ENCODE measurements at places on chromosomes 13 and 19. TPM values are rescaled to one million over a fixed set of nuclear protein-coding genes. Genes with fewer than 3 reads are reported as not detected.

SOX1 gene
- total RNA-seq = 4.4 TPM

GRCh38 chr13:30743319-30744055 is 8.1 kb downstream of the ALOX5AP start:
- peak overlapping the region; percentile 71 for H3K27ac ChIP-seq
- H3K27me3 ChIP-seq = no peaks in the 10 kb centered on the region

GRCh38 chr19:2037651-2038255 is 13.3 kb downstream of the MKNK2 start:
- H3K27me3 ChIP-seq = no peaks in the 10 kb centered on the region
- H3K4me3 ChIP-seq = no peak overlapping the region
- H3K36me3 ChIP-seq = peaks cover 19% of the 10 kb centered on the region
- peak; percentile 6 for DNase-seq
- peaks cover 16% of the 10 kb centered on the region for H3K4me1 ChIP-seq
- peak overlapping the region; percentile 100 for H3K27ac ChIP-seq

- no peak for DNase-seq
- H3K27ac ChIP-seq = no peak overlapping the region
- no peaks in the 10 kb centered on the region for H3K27me3 ChIP-seq
- no peak overlapping the region for H3K4me3 ChIP-seq
These were observed 1230.3 kb downstream of the DIAPH3 start for GRCh38 chr13:58933475-58933874.

ISOC2 gene
- 117 TPM for total RNA-seq

FSD1 gene
- total RNA-seq = not detected

MEDAG gene
- total RNA-seq = 13.0 TPM

DNA sequence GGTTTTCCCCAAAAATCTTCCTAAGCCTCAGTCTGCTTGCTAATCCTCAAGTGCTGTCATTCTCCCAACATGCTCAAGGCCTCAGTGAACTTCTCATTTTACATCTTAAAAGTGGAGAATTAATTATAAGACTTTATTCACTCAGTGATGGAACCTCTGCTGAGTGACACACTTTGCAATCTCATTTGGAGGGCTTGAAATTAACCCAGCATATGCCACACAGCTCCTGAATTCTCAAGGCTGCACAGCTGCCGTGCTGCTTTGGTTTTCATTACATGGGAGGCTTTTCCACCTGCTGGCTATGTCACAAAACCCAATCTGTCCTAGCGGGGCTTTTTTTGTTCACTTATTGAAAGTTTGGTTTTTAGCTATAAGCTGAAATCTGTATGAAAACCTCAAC is 28.3 kb upstream of the SERPINE3 start:
- H3K36me3 ChIP-seq = no peaks in the 10 kb centered on the region
- H3K4me3 ChIP-seq = no peak overlapping the region
- H3K27ac ChIP-seq = no peak overlapping the region
- H3K27me3 ChIP-seq = no peaks in the 10 kb centered on the region

GRCh38 chr19:3274942-3275582 is 50.6 kb downstream of the CELF5 start:
- H3K36me3 ChIP-seq = no peaks in the 10 kb centered on the region
- H3K27ac ChIP-seq = no peak overlapping the region
- peaks cover 13% of the 10 kb centered on the region for H3K27me3 ChIP-seq
- H3K4me1 ChIP-seq = no peaks in the 10 kb centered on the region

GRCh38 chr13:36131222-36131930 is at the start of gene DCLK1:
Gene DCLK1, minus strand, starts transcription at chr13:36131382.
- H3K27ac ChIP-seq = no peak within 1 kb of the TSS
- H3K4me3 ChIP-seq = peak within 1 kb of the TSS; percentile 50
- H3K27me3 ChIP-seq = no peaks in the 10 kb centered on the region
- no peaks in the 10 kb centered on the region for H3K36me3 ChIP-seq
- DNase-seq = peak; percentile 7

- DNase-seq = no peak
- no peaks in the 10 kb centered on the region for H3K4me1 ChIP-seq
- no peak overlapping the region for H3K4me3 ChIP-seq
- H3K27me3 ChIP-seq = no peaks in the 10 kb centered on the region
- H3K36me3 ChIP-seq = no peaks in the 10 kb centered on the region
These were observed 206.5 kb downstream of the TEX29 start for GRCh38 chr13:111526922-111527321.

TRPC4 gene
- 2.4 TPM for total RNA-seq

DNA sequence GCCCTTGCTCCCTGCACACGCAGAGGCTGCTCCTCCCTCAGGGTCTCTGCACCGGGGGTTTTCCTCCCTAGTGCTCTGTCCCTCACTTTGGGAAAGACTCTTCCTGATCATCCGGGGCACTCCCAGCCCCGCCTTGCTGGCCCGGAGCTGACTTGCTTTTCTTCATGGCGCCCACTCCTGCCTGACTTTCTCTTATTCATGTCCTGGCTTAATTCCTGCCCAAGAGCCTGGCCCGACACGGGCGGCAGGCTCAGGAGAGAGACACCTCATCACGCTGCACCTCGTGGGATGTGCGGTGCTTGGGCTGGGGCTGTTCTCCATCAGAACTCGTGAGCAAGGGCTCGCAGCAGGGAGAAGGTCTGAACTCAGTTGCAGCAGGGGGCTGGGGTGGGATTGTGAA is 11.8 kb upstream of the PLA2G4C start:
- DNase-seq = no peak
- peaks cover 1% of the 10 kb centered on the region for H3K36me3 ChIP-seq
- H3K4me3 ChIP-seq = no peak overlapping the region
- no peaks in the 10 kb centered on the region for H3K27me3 ChIP-seq

ETHE1 gene
- 122 TPM for total RNA-seq

SHISA7 gene
- total RNA-seq = not detected

GRCh38 chr13:36214163-36214921 is at the start of gene SOHLH2:
Gene SOHLH2, minus strand, starts transcription at chr13:36214556. Its CDS starts 30 bp downstream, at chr13:36214526.
- no peak within 1 kb of the TSS for H3K4me3 ChIP-seq
- no peaks in the 10 kb centered on the region for H3K4me1 ChIP-seq
- DNase-seq = no peak
- H3K36me3 ChIP-seq = no peaks in the 10 kb centered on the region

GRCh38 chr13:41463838-41464602 is 6.7 kb downstream of the RGCC start:
- no peak overlapping the region for H3K27ac ChIP-seq
- no peaks in the 10 kb centered on the region for H3K36me3 ChIP-seq
- no peaks in the 10 kb centered on the region for H3K4me1 ChIP-seq
- no peak for DNase-seq
- H3K27me3 ChIP-seq = no peaks in the 10 kb centered on the region
- H3K4me3 ChIP-seq = no peak overlapping the region

- DNase-seq = no peak
- no peaks in the 10 kb centered on the region for H3K4me1 ChIP-seq
- no peak overlapping the region for H3K27ac ChIP-seq
- H3K36me3 ChIP-seq = no peaks in the 10 kb centered on the region
These were observed 1608.8 kb downstream of the OLFM4 start for GRCh38 chr13:54637366-54637765.

- H3K27ac ChIP-seq = no peak overlapping the region
- H3K4me3 ChIP-seq = no peak overlapping the region
- H3K36me3 ChIP-seq = no peaks in the 10 kb centered on the region
These were observed 1524.0 kb downstream of the SLITRK1 start for GRCh38 chr13:82358284-82358683.
